Fibroblast of villous mesenchyme (primary cell): ENCODE measurements at places on chromosomes 5 and 9. TPM values are rescaled to one million over a fixed set of nuclear protein-coding genes. Genes with fewer than 3 reads are reported as not detected.

- DNase-seq: peak; percentile 75
These were observed at the start of gene HOMER1 for GRCh38 chr5:79513704-79514390. Gene HOMER1, minus strand, starts transcription at chr5:79514134. Its CDS starts 1,360 bp downstream, at chr5:79512774.

DNA sequence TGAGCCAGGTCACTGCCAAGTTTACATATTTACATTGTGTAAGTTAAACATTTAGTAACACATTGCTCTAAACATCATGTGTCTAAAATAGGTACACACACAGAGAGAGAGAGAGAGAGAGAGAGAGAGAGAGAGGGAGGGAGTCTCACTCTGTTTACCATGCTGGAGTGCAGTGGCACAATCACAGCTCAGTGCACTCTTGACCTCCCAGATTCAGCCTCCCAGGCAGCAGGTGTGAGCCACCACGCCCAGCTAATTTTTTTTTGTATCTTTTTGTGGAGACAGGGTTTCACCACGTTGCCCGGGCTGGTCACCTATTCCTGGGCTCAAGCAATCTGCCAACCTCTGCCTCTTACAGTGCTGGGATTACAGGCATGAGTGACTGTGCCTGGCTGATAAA lies 1045.3 kb downstream of the TLE1 start:
- no peak for DNase-seq

DNA sequence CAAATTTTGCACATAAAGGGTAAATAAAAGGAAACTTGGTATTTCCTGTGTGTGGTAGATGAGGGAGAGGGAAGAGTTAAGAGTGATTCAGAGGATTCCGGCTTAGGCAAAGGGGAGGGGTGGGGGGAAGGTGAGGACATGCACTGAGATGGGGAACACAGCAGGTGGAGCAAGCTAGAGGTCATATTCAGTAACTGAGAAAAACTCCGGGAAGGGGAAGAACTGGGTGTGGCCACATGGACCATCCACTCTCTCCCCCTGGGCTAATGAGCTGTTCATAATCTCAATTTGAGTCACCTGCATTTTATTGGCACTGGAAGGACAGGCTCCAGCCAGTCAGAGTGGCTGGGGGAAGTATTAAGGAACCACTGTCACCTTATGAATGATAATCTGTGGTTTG lies 45.1 kb upstream of the UGCG start:
- no peak for DNase-seq

DNA sequence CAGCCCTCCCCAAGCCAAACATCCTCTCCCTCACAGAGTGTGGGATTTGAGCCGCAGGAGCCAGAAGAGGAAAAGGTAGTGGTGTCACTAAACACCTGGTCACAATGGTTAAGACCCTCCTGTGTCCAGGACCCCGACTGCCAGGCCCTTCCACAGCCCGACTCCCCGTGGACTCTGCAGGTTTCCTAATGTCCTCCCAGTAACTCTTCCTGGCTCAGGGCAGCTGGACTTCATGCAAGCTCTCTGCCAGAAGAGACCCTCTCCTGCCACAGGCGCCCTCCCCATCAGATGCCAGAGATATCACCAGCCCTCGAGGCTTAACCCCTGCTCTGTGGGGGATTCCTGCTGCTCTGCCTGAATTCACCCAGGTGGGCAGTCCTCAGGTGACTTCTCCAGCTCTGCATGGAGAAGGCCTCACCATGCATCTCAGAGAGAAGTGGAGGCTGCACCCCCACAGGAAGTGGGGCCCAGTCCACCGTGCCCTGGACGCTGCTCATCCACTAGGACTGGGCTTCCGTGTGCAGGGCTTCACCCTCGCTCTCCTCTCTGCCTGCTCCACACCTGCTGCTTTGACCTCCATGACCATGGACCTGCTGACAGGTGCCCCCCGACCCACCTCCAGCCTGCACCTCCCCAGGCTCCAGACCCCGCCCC lies 111.2 kb downstream of the ADAMTS2 start:
- no peak for DNase-seq

The CCNO gene
- total RNA-seq: 0.32 TPM in 1 of 2 replicates, not detected in the other

The MYORG gene
- total RNA-seq: 0.64 and 1.3 TPM in 2 replicates

The GBGT1 gene
- 4.7 and 5.8 TPM in 2 replicates for total RNA-seq
